ENCODE measurements at places on chromosomes 2 and 18.

- DNase-seq: no peak
Measured at GRCh38 chr18:79717059-79717458, 37.5 kb downstream of the CTDP1 start.

GRCh38 chr2:58501371-58502160 lies 260.4 kb upstream of the FANCL start:
- no peak for DNase-seq

GRCh38 chr18:22681908-22682307 lies 251.2 kb upstream of the RBBP8 start:
- DNase-seq: no peak

- no peak for DNase-seq
Measured at GRCh38 chr2:126804347-126804746, 94.3 kb upstream of the TEX51 start.

DNA sequence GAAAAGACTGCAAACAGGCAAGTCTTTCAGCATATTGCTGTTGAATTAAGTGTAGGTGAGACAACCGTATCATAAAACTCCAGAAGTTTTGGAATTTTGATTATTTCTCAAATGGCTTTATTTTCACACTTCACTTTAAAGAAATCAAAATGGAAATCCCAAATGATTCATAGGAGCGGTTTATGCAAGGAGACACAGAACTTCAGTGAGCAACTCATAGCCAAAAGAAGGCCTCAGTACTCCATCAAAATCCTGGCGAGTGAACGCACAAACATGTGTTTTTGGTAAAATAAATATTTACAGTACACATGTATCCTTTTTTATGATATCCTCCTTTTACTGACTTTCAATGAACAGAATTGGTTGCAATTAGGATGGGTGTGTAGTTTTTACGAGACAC lies 140.4 kb upstream of the APCDD1 start:
- no peak for DNase-seq

DNA sequence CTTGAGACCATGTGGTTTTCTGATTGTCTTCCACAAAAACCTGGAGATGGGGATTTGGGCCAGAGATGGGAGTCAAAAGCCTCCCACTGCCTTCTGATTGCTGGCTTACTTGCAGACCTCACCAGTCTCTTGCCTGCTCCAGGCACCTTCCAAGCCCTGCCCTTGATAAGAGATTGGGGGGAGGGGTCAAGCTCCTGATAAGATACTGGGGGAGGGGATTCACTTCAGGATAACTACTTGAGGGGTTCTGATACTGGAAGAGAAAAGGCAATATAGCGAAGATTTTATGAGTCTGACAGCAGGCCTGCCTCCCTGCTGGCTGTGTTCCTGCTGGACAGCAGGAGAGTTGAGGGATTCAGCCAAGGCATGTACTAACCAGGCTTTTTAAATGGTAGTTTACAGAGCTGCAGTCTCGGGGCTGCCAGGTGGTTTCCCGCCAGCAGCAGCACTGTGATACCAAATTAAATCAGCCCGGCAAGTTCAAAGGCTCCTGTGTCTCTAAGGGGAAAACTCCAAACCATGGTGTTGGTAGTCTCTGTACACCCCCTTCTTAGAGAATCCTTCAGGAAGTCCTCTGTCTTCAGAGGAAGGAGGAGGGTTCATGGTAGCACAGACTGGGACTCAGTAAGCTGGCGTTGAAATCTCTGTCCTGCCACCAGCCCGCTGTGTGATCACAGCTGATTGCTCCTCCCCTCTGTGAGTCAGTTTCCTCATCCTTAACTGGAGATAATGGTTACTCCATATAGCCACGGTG lies 58.3 kb downstream of the FBXO36 start:
- no peak for DNase-seq

DNA sequence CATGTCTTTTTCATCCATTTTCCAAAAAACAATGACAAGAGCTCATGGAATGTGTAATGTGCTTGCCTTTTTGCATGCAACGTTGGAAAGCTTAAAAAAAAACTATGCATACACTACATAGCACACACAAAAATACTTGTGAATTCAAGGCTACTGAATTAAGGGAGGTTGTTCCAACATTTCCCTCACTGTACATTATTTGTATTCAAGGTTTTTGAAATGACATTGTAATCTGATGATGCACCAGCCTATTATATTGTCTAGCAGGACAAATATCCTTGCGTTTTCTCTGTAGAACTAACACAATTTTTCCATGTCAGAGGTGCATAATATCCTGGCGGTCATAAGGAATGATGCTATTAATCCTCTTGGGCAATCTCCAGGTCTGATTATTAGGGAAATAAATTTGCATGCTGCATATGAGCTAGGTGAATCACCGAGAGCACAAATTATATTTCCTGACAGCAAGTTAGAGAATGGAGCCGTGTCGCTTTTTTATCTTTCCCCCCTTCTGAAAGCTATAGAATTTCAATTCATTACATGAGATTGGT lies 836.9 kb upstream of the FANCL start:
- no peak for DNase-seq
